NCI-H1694 treated with DMSO at 0.1 percent for 48 hours (cell line): ENCODE measurements at places on chromosomes 1 and 21.

GRCh38 chr1:32240140-32240951, 6.7 kb upstream of the FAM167B start:
- DNase-seq: peak; percentile 47

GRCh38 chr1:6783221-6783620, 2.0 kb upstream of the CAMTA1 start:
- DNase-seq: no peak

GRCh38 chr21:36446301-36446700, 33.6 kb downstream of the CLDN14 start:
- no peak for DNase-seq

- DNase-seq: peak; percentile 88
Measured at GRCh38 chr1:165073185-165074007, 283.1 kb downstream of the LMX1A start.

GRCh38 chr1:26541816-26542711, 12.5 kb downstream of the RPS6KA1 start:
- DNase-seq: no peak
